ENCODE measurements at places on chromosomes 1 and 21.
A peak's percentile ranks its signal among the peaks of the same experiment; 100 is the strongest.

DNA sequence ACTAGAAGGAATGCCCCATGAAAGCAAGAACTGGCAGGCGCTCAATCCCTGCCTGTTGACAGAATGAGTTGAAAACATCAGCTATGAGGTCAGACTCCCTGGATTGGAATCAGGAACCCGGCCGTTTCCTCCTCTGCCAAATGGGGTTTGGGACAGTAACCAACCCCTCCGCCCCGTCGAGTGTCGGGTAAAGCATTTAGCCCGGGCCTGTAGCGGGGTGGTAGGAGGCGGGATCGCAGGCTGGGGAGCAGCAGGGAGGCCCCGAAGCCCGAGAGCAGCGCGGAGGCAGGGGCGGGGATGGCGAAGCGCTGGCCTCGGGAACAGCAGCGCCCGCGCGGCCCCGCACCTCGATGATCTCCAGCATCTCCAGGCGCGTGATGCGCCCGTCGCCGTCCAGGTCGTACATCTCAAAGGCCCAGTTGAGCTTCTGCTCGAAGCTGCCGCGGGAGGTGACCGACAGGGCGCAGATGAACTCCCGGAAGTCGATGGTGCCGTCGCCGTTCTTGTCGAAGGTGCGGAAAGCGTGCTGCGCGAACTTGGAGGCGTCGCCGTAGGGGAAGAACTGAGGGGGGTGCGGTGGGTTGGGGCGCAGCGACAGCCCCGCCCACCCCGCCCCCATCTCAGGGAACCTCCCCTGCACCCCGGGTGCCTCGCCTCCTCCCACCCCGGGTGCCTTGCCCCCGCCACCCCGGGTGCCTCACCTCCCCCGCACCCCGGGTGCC lies 7.5 kb downstream of the HPCAL4 start:
- DNase-seq: peak; percentile 43

- DNase-seq: no peak
Measured at GRCh38 chr1:233253832-233254331, 41.6 kb downstream of the PCNX2 start.

DNA sequence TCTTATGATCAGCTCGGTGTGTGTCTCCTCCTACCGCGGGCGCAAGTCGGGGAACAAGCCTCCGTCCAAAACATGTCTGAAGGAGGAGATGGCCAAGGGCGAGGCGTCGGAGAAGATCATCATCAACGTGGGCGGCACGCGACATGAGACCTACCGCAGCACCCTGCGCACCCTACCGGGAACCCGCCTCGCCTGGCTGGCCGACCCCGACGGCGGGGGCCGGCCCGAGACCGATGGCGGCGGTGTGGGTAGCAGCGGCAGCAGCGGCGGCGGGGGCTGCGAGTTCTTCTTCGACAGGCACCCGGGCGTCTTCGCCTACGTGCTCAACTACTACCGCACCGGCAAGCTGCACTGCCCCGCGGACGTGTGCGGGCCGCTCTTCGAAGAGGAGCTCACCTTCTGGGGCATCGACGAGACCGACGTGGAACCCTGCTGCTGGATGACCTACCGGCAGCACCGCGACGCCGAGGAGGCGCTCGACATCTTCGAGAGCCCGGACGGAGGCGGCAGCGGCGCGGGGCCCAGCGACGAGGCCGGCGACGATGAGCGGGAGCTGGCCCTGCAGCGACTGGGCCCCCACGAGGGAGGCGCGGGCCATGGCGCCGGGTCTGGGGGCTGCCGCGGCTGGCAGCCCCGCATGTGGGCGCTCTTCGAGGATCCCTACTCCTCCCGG lies 1.5 kb downstream of the KCNC4 start:
- DNase-seq: peak; percentile 78

- DNase-seq: no peak
Measured at GRCh38 chr1:46718340-46718726, 581 bp downstream of the EFCAB14 start.

- DNase-seq: no peak
Measured at GRCh38 chr1:57897581-57897980, 473.7 kb upstream of the DAB1 start.

- no peak for DNase-seq
Measured at GRCh38 chr1:67816095-67816475, 17.2 kb downstream of the GNG12 start.

GRCh38 chr1:53197291-53198200 lies 922 bp downstream of the CPT2 start:
- DNase-seq: no peak

- DNase-seq: no peak
Measured at GRCh38 chr1:102434421-102434820, 437.7 kb upstream of the OLFM3 start.

DNA sequence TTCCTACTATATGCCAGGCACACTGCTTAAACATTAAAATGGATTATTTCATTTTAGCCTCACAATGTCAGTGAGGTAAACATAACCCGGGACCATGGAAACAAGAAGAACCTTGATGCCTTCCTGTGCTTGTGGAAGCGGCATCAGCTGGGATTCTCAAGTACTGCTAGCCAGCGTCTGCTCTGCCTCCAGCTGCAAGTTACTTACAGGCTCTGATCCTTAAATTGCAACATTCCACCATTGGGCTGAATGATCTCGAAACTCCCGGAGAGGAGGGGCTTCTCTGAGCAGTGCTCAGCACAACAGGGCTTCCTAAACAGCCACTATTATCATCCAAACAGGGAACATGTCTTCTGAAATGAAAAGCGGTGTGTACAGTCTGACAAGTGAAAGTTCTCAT lies 6.7 kb upstream of the MAN1C1 start:
- DNase-seq: no peak

DNA sequence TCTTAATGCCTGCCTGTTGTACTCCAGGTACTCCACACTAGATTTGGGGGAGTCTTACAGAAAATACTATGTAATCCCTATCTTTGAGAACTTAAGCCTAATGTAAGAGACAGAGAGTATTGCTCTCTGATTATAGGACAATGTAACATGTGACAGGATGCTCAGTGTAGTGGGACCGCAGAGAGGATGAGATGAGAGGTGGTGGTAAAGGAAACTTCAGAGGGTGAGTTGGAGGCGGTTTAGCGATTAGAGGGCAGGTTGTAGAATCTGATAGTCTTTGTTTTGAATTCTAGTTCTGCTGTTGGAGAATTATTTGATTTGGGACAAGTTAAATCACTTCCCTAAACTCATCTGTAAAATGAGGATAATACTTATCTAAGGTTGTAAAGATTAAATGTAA lies 5.4 kb downstream of the SOAT1 start:
- DNase-seq: no peak

- DNase-seq: peak; percentile 38
Measured at GRCh38 chr1:95547005-95547404, 313.0 kb downstream of the RWDD3 start.

- no peak for DNase-seq
Measured at GRCh38 chr21:35197992-35198431, 148.9 kb upstream of the RUNX1 start.

DNA sequence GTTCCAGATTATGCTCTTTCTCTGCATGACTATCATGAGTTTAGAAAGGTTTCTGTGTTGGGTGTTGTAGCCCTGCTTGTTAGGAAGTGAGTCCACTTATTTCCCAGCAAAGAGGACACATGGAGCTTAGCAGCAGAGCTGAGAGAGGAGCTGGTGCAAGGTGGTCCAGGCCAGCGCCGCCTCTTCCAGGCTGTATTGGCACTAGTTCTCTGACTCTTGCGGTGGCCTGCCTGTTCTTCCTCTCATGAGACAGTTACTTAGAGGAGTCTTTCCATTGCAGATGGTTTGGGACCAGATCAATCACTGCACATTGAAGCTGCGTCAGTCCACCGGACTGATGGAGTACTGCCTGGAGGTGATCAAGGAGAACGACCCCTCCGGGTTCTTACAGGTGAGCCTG lies 38.0 kb downstream of the TRIM67 start:
- DNase-seq: no peak

DNA sequence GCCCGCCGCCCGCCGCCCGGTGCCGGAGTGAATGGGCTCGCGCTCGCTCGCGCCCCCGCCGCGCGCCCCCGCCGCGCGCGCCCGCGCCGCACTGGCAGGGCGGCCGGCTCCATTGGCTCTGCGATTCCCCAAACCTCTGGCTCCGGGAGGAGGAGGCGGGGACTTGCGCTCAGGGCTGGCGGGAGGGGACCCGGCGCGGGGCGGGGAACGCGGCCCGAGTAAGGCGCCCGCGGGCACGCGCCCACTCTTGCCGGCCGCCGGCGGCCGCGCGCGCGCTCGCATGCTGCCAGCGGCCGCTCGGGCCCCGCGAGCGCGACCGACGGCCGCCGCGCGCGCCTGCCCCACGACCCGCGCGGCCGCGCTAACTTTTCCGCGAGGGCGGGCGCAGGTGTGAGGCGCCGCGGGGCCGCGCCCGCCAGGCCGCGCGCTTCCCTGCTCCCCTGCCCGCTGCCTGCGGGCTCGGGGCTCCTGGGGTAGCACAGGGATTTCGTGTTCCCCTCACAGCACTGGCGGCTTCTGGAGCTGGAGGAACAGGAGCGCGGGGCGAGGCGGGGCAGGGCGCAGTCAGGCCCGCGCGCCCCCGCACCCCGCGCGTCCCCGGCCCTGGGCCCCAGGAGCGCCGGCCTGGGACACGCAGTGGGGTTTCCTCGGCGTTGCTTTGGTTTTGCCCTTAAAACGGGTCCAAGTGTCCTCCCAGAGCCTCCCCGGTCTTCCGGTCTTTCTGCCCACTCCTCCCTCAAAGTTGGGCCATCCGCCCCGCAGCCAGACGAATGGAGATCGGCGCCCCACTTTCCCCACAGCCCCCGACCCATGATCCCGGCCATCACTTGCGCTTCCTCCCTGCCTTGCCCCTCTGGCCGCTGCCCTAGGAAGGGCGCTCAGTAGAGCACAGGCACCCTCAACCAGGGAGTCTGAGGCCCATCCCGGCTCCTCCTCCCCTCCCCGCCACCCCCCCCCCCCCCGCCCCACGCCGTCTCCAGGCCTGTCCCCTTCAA lies 101.5 kb downstream of the CASZ1 start:
- peak; percentile 61 for DNase-seq

DNA sequence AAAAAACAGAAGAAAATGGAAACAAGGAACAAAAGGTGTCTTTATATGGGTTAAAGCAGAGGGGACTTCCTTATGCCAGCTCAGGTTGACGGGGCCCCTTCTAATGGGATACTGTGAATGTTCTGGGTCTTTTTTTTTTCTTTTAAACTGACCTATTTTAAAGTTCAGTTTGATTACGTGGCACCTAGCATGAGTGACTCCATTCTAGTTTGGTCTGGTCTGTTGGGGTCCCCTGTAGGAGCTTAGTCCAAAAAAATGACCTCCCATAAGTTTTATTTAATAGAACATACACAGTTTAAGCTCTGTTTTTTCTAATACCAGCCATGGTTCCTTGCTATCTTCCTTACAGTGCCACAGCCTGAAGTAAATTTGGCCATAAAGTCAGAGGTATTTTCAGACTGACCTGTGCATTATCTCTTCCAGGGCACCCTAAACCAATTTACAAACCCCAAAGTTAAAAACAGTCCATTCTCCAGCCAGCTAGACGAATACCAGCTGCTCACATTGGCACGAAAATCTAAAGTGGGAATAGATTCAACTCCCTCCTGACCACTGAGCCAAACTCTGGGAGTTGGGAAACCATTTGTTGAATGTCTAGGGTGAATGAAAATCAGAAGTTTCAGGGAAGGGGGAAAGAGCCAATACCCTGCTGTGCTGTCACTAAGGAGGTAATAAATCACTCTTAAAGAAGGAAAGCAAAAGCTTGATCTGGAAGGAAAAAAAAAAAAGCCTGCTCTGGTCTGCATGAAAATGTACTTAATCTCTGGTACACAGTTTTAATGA lies 42.4 kb downstream of the AKNAD1 start:
- no peak for DNase-seq

GRCh38 chr1:247551721-247552120 lies 2.8 kb downstream of the GCSAML start:
- DNase-seq: no peak

DNA sequence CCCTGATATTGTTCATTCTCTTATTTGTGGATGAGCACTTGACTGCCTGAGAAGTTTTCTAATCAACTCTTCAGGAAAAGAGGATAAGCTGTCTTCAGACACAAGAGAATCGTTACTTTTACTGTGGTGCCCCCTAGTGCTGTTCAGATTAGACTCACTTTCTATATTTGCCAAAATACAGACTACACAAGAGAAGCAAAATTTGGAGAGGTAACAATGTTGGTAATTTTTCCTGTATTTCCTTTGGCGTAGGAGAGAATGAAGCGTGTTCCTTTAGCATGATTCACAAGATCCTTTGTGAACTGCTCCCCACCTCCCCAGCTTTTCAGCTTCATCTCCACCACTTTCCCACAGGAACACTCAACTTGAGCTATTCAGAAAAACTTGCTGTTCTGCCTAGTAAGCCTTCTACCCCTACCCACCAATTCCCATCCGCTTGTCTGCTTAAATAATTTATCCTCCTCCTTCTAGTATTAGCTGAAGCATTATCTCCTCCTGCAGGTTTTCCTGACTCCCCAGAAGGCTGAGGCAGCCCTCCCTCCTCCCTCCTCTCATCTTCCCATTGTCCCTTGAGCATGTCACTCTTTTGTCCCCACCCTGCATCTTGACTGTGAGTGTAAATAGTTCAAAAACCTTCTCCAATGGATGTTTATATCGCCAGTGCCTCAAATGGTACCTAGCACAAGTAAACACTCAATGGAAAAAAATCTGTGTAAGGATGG lies 4.5 kb downstream of the TNFSF4 start:
- DNase-seq: no peak

DNA sequence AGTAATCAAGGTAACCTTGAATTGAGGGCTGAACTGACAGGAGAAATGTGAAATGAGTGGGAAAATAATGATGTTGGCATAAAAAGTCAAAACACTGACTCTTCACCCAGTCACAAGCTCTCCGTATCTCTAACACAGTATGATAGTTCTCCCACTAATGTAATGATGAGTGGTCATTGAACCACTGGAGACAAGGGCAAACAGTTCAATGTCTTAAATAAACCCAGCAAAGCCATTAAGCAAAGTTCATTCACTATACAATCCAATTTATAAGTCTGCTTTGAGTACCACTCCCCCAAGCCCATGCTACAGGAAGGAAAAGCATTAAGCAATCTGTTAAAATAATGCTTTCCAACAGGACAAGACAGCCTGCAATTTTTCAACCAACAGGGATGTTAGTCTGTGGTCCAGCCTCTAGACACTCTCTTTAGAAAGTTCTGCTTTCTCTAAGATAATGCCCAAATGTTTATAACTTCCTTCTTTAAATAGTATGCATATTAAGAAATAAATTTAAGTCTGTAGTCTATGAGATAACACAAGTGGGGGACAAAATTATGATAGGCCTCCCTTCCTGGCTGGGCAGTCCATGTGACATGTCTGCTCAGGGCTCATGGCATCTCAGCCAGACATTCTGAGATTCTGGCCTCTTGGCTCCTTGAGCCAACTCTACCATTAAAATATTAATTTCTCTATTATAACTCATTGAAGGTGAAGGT lies 25.5 kb upstream of the DDAH1 start:
- DNase-seq: no peak

GRCh38 chr1:173406783-173407230 lies 70.3 kb upstream of the PRDX6 start:
- no peak for DNase-seq

Measured in retina (tissue), 1 donor.